ENCODE measurements at places on chromosomes 3 and 15.

DNA sequence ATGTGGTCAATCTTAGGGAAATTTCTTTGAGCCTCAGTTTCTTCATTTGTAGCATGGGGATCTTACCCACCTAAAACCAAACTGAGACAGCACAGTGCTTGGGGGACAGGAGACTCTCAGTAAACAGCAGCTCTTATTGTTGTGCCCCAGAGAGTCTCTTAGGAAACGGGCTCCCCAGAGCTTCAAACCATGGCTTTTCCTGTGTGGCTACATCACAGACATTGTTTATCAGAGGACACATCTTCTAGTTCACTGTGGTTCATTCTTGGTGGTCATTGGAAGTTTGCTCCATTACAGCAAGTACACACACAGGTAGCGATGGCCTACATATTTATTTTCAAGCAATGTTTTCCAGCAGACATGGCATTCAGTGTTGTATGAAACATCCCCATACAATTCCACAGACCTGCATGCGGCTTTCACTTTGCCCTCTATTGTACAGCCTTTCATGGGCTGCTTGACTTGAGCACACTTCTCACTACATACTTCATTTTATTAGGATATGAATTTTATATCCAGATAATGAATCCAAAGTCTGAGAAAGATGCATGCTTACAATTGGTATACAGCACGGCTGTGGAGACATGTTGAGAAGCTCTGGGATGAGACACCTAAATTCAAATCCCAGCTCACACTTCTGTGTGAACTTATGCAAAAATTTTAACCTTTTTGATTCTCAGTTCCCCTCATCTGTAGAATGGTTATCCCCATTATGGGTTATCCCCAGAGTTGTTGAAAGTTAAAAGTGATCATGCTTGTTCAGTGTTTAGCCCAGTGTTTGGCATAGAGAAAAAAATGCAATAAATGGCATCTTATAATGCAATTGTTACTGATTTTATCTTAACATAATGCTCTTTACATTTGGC, 84.8 kb upstream of the ICE2 start:
- DNase-seq, result no peak

DNA sequence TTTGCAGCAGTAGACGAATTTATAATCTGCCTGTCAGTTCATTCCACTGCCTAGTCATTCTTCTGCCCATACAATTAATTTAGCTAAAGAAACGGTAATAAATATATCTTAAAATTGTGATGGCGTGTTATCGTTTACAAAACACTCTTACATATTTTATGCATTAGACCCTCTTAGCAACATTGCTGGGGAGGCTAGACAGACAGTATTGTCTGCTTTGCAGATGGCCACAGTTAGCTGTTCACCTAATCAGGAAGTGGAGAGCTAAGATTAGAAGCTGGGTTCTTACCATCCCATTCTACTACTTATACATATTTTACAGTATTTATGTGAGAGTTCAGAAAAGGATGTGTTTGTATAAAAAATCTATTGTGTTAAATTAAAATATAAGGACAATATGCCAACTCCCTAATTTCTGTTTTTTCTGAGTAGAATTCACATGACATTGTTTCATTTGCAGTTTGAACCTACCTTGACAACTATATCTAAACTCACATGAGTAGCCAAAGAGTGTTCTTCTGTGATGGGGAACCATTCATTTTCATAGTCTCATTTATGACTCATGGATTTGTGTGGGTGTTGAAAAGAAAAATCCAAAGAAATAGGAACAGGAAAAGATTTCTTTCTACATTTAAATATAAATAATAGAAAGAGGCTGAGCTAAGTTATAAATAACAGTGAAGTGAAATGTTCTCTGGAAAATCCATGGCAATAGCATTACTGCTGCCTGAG, 41.7 kb upstream of the C3orf80 start:
- DNase-seq, result no peak

DNA sequence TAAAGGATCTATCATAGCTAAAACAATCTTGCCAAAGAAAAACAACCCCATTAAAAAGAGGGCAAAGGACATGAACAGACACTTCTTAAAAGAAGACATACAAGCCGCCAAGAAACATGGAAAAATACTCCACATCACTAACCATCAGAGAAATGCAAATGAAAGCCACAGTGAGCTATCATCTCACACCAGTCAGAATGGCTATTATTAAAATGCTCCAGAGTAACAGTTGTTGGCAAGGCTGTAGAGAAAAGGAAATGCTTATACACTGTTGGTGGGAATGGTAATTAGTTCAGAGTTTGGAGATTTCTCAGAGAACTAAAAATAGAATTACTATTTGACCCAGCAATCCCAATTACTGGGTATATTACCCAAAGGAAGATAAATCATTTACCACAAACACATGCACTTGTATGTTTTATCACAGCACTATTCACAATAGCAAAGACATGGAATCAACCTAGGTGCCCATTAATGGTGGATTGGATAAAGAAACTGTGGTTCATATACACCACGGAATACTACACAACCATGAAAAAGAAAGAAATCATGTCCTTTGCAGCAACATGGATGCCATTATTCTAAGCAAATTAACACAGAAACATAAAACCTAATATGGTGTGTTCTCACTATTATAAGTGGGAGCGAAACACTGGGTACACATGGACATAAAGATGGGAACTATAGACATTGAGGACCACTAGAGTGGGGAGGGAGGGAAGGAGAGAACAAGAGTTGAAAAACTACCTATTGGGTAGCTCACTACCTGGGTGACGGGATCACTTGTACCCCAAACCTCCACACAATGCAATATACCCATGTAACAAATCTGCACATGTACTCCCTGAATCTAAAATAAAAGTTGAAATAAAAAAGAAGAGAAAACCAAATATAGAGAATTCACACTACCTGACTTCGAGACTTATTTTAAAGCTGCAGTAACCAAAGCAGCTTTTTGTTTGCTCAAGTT, 32.6 kb downstream of the ITGA11 start:
- no peak for DNase-seq

DNA sequence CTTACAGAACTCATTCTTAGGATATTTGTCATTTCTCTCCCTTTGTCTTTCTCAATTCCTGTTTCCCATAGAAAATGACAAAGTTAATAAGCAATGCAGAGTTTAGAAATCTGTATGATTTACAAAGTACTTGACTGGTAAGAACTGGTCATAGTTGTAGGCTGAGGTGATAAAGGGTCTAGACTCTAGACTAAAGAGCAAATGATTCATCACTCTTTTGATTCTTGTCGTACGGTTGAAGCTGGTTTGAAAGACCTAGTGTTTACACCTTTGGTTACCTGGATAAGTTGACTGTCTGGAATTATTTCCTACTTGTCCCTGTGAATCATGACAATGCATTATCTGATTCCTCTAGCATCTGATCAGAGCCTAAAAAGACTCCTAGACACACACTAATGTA, 58.9 kb upstream of the TP63 start:
- no peak for DNase-seq

DNA sequence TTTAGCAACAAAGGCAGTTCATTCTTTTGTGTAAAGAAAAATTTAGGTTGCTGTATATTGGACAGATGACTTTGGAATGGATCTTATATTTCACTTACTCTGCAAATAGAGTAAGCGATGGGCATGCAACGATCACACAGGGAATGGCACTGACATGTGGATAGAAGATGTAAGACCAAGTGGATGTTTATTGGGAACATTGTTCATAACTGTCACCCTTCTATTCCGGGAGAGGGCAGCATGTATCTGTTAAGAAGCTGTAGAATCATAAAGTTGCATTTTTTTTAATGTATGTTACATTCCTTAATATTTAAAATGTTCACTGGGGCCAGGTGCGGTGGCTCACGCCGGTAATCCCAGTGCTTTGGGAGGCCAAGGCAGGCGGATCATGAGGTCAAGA, 41.2 kb downstream of the HPS3 start:
- no peak for DNase-seq

Data from NCI-H1417 treated with DMSO at 0.1 percent for 48 hours (cell line).